ENCODE measurements at places on chromosomes 12 and 14. TPM values are rescaled to one million over a fixed set of nuclear protein-coding genes. Genes with fewer than 3 reads are reported as not detected.

DNA sequence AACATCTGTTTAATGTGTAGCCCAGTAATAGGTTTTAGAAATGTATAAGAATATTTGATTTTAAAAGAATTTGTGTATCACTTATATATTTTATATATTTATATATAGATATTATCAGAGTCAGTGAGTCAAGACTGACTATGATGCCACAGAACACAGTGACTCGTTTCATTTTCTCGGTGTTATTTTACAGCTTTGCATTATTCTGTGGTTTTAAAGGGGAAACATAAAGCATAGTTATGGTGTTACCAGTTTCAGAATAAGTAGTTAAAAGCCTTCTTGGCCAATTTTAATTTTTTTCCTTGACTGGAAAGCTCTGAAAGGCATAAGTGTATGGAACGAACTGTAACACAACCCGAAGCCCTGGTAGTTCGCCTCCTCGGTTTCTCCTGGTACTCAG lies 91.0 kb downstream of the GRIP1 start:
- no peak for DNase-seq

- DNase-seq: no peak
Observed at GRCh38 chr14:75604979-75605851, 26.8 kb downstream of the FLVCR2 start.

DNA sequence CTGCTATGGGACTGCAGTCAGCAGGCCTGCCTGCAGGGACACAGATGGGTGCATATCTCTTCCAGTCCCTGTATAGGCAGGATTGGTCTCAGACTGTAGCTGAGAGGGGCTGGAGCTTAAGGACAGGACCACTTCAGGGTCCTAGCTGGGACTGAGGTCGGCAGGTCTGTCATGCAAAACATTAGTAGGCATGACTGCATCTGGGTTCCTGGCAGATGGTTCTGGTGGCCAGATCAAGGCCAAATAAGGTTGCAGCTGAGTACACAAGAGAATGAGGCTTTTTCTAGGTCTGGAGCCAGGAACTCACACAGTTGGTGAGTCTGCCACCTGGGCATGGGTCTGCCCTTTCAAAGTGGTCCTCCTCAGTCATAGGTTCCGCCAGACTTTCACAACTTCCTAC lies 155.8 kb downstream of the TPH2 start:
- DNase-seq: peak; percentile 68

Gene OR9K2
- not detected for total RNA-seq

- no peak for DNase-seq
Observed at GRCh38 chr14:71005076-71005475, 97.8 kb downstream of the PCNX1 start.

- no peak for DNase-seq
Observed at GRCh38 chr12:11824736-11825135, 175.3 kb downstream of the ETV6 start.

DNA sequence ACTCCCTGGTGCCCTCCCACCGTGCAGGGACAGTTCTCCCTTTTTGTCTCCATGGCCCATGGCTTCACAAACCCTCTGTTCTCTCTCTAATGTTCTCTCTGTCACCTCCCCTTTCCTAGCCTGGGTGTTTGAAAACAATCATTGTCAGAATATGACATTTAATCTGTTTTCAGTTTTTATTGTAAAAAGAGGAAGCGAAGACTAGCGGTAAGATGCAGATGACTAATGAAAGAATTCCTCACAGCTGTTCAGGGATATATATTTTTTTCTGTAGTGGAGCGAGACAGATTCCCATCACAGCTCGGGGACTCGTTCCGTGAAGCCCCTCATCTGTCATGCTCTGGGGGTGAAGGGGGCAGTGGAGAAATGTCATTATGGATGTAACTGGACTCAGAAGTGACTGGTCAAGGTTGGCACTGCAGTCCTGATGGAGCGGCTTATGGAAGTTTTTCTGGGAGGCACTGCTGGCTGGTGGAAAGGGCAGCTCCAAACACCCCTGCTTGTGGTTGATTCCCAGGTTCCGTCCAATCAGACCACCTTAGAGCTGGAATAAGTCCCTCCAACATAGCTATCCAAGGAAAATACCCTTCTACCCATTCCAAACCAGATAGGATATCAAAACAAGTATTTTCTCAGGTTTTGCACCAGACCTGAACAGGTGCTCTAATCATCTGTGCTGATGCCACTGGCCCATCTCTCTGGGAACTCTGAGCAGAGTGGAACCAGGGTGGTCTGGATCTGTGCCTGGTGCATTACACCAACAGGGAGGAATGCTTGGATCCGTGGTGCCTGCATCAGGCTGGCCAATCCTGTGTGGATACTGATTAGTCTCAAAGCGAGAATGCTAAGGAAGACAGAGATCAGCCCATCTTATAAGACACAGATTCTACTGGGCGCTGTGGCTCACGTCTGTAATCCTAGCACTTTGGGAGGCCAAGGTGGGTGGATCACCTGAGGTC lies 84.7 kb downstream of the GPATCH2L start:
- no peak for DNase-seq

Gene NELL2
- 0.28 TPM for total RNA-seq

Gene CIROP
- not detected for total RNA-seq

Gene KRT2
- not detected for total RNA-seq

Gene NABP2
- total RNA-seq: 14.3 TPM

DNA sequence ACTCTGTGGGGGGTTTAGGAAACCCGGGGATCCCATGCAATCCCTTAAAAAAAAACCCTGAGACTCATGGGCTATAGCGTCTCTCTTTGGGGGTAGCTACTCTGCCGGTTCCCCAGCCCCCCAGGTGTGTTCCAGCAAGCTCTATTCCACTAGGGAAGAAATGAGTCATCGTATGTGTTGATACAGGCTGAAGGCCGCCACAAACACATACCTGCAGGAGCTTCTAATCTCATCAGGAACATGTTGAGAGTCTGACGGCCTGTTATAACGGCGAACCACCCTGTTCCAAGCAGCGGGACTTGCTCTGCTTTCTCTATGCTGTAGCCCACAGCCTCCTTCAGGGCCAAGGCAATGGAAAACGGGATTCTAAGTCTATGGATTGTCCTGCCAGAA lies 977 bp upstream of the KRT5 start:
- DNase-seq: peak; percentile 60

- DNase-seq: no peak
Observed at GRCh38 chr12:117921929-117922777, 46.6 kb downstream of the KSR2 start.
